ENCODE measurements at places on chromosomes 3 and 15.

DNA sequence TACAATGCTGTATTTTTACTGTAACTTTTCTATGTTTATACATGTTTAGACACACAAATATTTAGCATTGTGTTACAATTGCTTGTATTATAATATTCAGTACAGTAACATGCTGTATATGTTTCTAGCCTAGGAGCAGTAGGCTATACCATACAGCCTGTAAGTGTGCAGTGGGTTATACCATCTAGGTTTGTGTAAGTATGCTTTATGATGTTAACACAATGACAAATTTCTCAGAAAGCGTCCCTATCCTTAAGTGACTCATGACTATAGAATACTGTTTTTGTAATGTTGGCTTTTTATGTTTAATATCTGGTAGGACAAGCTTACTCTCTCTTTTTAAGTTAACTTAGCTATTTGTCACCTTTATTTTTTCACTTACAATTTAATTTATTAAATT lies 127.5 kb upstream of the THRB start:
- DNase-seq: no peak

GRCh38 chr3:155079468-155079745 lies 712 bp upstream of the MME start:
- no peak for DNase-seq

- no peak for DNase-seq
Observed at GRCh38 chr3:182149594-182149993, 437.9 kb downstream of the SOX2 start.

- DNase-seq: no peak
Observed at GRCh38 chr15:63611177-63611576, 14.0 kb downstream of the FBXL22 start.

DNA sequence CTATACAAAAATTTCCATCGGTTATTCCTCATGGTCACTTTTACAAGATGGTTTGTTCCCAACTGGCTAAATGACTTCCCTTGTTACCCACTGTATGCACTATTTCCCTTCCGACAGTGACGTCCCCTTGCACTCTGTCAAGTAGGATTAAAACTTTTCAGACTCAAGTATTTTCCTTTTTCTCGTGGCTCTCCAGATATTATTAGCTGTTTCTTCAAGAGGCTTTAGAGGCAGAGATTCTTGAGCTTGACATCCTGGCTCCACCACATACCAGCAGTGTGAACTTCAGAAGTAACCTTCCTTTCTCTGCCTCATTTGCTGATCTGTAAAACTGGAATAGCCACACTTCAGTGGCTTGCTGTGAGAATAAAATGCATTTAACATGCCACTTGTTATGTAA lies 14.0 kb downstream of the CSNK1G1 start:
- no peak for DNase-seq

GRCh38 chr3:114152519-114153151 lies 26.2 kb downstream of the DRD3 start:
- DNase-seq: peak; percentile 92

- no peak for DNase-seq
Observed at GRCh38 chr15:59994888-59995557, 9.1 kb upstream of the FOXB1 start.

DNA sequence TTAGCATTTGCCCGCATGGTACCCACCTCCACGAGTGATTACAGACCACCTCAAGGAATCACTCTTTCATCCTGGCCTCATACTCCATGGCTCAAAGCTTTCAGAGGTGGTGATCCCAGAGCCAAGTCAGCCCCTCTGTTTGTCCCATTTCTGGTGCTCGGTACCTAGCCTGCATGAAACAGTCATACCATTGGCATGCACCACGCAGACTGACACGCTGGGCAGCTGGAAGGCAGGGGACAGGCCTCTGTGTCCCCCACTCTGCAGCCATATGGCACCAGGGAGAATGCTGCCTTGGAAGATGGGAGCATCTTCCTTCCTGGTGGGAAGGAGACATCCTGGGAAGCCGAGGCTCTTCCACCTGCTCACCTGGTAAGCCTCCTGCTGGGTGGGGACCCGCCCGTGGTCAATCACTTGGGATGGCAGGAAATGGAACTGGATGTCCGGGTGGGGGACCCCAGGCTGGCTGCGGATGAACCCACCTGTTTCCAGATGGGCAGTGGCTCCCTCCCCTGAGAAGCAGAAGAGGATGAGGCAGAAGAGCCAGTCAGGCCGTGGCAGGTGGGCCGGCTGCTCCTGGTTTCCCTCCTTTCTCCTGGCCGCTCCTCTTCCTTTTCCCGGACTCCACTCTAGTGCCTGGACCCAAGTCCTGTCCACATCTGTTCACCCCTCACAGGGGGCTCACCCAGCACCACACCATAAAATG lies 26.9 kb downstream of the CHDH start:
- DNase-seq: no peak

DNA sequence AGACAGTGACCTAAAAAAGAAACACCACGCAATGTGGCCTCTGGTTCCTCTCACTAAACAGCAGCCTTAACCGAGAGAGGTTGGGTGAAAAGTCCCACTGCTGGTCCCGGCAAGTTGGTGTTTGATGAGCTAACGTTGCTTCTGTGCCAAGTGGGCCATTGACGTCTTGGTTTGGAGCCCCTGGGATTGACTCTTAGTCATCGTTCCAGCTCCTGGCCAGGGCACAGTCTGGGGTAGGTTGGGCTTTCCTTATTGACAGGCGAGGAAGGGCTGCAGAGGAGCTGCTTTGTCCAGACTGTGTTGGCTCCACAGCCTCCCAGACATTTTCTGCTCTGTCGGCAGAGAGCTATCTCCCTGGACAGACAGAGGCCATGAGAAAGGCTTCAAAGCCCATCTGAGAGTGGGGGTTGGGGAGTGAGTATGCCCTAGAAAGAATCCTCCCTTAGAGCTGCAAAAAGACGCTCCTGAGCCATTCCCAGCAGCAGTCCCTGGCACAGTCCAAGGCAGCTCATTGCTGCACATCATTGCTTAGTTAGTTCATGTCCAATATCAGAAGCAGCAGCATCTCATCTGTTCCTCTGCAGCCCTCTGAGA lies 28.6 kb upstream of the C3orf80 start:
- no peak for DNase-seq

DNA sequence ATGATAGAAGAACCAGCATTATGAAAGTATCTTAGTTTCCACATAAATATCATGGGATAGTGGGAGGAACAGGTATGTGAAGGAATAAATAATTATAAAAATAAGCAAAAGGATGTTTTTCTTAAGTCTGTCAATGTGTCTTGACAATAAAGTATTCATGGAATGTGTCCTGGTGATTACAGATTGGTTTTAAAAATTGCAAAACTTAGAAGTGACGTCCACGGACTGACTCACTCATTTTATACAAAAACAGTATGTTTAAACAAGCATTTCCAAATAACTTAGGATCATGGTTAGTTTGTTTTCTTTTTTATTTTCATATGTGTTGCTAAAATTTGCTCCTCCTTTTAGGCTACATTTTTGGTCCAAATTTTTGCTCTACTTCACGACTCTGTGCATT lies 687.0 kb upstream of the NECTIN3 start:
- DNase-seq: no peak

DNA sequence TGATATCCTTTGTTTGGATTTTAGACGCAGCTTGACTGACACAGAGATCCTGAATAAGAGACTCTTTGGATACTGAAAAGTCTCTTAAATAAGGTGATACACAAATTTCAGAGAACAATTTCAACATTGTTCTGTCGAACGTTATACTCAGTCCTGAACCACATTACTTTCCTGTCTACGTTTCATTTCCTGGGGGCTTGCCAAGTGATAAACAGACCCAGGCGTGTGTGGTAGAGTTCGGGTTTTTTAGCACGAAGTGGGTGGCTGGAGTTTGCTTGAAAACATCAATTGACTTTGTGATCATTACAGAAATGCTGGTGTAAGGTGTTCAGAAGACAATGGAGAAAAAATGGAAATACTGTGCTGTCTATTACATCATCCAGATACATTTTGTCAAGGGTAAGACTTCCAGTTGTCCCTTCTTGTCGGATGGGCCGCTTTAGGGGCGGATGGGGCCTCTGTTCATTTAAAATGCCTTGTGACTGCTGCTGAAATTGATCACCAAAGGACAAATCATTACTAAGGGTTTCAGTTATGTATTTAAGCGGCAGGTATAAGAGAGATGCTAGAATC lies at the start of gene CD96:
Gene CD96 (plus strand): TSS at position 287 of the 573 bp plus-strand sequence. CDS start 52 bp downstream, at position 339.
- no peak for DNase-seq

DNA sequence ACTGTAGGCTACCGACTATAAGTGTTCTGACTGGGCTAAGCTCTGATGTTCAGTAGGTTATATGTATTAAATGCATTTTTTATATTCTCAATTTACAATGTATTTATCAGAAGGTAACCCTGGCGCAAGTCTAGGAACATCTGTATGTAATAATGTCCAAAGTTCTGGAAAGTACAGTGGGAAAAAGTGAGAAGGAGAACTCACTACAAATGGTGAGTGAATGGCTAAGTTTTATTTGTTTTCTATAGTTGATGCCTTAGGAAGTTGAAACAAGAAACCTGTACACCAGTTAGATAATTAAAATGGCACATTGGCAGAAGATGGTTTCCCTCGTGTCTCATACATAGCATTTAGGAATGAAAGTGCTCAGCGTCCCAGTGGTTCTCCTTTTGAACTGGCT lies 333.4 kb upstream of the THRB start:
- no peak for DNase-seq

DNA sequence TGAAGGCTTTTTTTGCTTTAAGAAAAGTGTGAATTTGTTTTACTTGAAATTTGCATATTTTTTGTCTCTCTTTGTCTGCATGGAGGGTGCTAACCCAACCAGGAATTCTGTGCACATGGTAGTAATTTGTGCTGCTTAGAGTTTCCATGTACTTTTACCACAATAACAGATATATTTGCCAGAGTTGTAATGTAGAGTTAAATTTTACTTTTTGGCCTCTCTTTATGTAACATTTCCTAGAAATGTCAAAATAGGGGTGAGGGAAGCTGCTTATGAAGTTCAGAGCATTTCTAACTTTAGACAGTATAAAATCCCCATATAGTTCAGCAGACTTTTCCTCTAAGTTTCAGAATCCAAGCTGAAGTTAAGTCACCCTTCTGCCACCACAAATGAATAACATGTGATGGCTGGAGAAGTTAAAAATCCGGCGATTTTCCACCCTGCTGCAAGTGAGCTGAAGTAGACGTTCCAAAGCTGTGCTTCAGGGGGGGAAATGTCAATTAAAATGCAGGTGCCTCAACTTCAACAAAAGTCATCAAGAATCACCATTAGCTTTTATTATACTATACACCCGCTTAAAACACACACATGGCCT lies 385.7 kb upstream of the NR2F2 start:
- no peak for DNase-seq

All from DMS79 (cell line).